Activated naive CD4-positive, alpha-beta T cell (primary cell): ENCODE measurements at places on chromosomes 3 and 15.

DNA sequence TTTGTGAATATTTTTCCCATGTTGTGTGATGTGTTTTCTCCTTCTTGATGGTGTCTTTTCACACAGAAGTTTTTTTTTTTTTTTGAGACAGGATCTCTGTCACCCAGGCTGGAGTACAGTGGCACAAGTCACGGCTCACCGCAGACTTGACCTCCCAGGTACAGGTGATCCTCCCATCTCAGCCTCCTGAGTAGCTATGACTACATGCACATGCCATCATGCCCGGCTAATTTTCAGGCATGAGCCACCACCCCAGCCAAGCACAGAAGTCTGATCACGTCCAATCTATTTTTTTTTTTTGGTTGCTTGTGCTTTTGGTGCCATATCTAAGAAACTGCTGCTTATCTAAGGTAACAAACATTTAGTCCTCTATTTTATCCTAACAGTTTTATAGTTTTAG is 24.6 kb downstream of the TOMM70 start:
- no peak for DNase-seq

GRCh38 chr3:105537371-105538080 is 170.8 kb downstream of the ALCAM start:
- DNase-seq: no peak

DNA sequence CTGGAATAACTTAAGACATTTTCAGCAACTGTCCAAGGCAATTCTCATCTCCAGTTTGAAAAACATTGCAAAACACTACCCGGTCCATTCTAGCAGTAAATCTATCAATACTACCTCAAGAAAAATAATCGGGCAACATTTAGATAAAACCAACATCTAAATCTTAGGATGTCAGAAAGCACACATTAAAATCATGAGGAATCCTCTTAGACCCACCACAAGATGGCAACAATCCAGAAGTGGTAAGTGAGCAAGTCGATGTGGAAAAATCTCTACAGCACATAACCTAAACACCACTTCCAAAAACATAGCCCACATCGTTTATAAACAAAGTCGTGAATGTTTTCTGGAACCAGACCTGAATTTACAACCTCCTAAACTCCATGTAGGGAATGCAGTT is 5.7 kb downstream of the PLCH1 start:
- DNase-seq: no peak

DNA sequence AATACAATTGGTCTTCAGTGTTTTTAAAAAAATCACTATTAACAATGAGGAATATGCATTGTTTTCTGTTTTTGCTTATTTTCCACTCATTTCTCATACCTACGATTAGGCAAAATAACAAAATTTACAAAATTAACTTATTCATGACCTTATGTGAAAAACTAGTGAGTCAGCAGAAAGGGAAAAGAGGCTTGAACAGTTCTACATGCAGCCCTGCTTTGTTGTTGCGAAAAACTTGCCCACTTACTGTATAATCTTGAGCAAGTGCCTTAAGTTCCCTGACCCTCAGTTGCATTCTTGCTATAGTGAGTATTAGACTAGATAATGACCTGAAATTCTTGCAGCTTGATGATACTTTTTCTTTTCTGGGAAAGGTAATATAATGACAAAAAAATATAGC is 551.1 kb upstream of the BCHE start:
- no peak for DNase-seq

- no peak for DNase-seq
Measured at GRCh38 chr3:8975081-8976020, 12.1 kb upstream of the RAD18 start.
